ENCODE measurements at places on chromosomes 4 and X.

DNA sequence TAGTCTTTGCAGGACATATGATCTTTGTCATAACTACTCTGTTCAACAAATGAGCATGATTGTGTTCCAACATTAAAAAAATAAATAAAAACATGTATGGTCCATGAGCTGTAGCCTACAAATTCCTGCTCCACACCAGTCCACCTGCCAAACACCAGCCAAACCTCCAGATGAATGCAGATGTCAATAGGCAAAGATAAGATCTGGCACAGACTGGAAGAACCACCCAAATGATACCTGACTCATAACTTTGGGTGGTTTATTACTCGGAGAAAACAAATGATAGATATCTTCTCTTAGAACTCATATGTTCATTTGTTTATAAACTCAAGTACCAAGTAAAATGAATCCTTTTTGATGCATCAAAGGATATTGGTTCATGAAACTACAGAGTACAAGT is 425.1 kb downstream of the GBA3 start:
- no peak for DNase-seq

DNA sequence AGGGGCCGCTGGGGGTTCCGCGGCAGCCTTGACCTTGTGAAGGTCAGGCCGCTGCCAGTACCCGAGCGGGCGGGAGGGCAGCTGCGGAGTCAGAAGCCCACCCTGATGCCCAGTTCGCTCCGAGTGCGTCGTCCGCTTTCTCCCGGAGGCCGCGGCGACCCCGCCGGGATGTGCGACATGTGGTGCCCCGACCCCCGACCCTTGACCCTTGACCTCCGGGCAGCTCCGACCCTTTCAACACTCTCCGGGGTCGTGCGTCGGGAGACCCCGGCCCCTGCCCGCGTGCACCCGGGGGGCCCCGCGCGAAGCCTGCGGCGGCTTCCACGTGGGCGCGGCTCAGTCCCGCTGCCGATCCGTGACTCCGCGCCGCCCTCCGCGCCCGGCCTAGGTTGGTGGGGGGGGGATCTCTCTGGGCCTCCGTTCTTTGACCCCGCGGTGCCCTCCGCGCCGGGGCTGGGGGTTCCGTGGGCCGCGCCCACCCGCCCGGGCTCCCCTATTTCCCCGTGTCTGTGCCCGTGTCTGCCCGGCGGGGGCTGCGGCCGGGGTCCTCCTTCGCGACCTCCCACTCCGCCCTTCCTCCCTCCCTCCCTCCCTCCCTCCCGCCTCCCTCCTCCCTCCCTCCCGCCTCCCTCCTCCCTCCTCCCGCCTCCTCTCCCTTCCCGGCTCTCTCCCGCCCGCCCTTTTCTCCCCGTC is 609 bp upstream of the SLC25A6 start:
- DNase-seq = peak; percentile 52

DNA sequence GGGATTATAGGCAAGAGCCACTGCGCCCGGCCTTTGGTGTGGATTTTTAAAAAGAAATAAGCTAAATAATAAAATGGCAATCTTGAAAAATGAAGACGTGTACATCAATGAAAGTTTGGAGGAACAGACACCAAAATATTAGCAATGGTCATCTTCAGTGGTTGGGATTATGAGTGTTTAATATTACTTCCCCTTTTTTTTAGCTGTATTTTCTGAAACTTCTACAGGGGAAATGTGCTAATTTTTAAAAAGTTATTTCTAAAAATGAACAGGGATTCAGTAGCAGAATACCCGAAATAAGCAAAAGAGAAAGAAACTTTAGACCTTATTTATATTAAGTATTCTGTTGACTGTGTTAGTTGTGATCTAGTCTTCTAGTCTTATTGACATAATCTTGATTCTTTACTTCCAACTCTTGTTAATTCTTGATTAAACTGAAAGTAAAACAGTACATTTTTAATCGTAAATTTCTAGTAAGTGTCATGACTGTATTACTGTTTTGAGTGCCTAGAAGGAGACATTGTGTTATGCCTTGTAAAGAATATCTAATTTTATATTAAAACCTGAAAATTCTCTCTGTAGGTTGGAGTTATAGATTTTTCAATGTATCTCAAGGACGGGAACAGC is 51.3 kb downstream of the RUFY3 start:
- no peak for DNase-seq

- DNase-seq = no peak
Observed at GRCh38 chr4:38674258-38675144, 10.5 kb downstream of the KLF3 start.

DNA sequence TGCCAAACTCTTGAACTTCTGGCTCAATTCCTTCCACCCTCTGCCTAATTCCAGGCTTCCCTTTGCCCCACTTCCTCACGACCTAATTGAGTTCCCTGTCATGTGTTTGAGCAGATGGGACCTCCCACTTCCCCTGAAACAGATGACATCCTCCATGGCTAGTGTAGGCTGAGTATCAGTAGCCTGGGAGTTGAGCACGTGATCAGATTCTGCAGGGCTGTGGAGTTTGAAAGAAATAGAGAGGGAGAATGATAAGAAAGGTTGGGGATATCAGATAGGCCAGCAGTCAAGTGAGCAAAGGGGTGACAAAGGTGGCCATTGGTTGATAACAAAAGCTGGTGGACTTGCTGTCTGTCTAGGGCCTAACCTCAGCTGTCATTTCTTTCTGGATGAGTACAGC is 18.8 kb upstream of the NWD2 start:
- no peak for DNase-seq

DNA sequence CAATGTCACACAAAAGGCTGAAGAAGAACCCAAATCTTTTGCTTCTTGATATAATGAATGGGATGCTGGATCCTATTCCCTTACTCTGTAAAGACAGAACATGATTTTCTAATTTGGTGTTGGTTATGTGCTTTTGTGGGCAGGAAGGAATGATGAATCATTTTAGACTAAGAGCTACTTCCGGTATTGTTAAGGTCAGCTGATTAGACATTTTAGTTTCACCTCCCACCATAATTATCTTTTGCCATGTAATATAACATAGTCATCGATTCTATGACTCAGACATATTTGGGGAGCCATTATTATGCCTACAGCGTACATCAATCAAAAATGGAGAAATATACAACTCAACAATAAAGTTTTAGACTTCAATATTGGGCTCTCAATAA is 265.3 kb downstream of the ZNF674 start:
- DNase-seq = no peak

- DNase-seq = no peak
Observed at GRCh38 chrX:17610788-17611187, 126.5 kb upstream of the SCML1 start.

GRCh38 chr4:74374561-74375327 is 9.8 kb downstream of the EREG start:
- DNase-seq = no peak

GRCh38 chr4:83851261-83852084 is 315.6 kb downstream of the GPAT3 start:
- DNase-seq = no peak

All from NAMALWA (cell line).